ENCODE measurements at places on chromosomes 4 and X. TPM values are rescaled to one million over a fixed set of nuclear protein-coding genes. Genes with fewer than 3 reads are reported as not detected.

GRCh38 chrX:132967049-132967448 lies 8.6 kb upstream of the HS6ST2 start:
- DNase-seq, result no peak

GRCh38 chrX:129161108-129161507 lies 362.2 kb downstream of the SMARCA1 start:
- DNase-seq, result no peak

DNA sequence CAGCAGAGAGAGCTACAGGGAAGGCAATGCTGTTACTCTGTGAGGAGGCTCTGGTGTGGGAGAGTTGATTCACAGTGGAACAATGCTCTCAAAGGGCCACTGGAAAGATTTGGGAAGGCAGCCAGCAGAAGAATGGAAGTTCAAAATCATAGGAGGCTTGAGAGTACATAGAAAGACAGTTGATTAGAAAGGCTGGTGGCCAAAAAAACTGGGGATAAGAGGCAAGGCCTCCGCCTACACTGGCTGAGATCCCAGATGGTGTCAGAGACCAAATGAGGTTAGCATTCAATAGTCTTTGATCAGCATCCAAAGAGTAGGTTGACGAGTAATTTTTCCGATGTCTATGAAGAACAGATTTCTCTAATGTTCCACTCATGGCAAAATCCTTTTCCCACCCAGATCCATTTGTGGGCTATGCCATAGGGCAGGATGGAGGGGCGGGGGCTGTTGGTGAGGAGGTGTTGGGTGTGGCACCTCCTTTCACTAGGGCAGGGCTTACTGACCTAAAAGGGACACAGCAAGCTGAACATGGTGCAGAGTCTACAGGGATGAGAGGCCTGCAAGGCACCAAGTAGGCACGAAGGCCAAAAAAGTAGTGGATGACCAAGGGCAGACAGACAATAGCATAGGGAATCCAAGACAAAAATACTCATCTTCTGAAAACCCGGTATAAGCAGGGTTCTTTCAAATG lies 15.1 kb downstream of the TEC start:
- no peak for DNase-seq

- no peak for DNase-seq
Observed at GRCh38 chr4:95426455-95426854, 122.3 kb downstream of the UNC5C start.

DNA sequence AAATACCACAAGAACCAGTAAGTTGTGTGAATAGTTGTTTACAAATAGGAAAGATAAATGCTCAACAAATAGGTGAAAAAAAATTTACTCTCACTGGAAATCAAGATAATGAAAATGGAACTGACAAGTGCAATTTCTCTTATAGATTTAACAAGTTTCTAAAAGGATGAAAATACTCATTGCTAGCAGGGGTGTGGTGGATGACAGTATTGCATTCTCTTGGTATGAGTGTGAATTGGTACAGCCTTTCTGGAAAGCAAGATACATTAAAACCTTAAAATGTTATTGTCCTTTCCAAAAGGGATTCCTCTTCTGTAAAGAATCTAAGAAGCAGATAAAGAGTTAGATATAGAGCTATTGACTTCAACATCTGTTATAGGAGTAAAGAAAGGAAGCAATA lies 240.0 kb upstream of the RPS6KA3 start:
- no peak for DNase-seq

DNA sequence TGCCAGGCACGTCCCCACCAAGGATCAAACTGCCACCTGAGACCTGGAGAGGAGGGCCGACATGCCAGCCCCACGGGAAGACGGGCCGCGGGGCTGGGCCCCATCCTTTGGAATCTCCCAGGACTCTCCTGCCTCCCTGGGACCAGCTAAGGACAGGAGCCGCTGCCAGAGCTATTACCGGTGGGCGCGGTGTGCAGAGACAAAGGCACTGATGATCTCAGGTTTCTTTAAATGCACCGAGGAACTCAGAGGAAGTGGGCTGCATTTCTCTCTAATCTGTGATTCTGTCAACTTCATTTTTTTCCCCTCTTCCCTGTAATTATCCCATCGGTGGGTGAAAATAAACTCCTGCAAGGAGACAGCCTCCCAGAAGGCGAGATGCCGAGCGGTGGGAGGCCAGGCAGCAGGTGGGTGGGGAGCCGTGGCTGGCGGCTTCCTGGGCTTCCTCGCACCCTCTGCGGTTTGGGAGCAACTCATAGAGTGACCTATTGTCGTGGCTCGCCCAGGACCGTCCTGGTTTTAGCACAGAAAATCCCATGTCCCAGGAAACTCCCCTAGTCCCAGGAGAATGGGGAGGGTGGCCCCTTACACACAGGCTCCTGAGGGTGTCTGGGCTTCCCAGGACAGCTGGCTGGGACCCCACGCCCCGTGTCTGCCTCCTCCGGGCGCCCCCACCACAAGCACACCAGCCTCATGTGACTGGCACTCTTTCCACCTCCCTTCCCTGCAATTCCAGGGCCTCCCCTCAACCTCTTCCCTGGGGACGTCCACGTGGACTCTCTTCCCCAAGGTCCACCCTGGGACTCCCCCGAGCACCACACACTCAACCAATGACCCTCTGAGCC lies 62.3 kb upstream of the ADRA2C start:
- DNase-seq, result no peak

GRCh38 chrX:53481816-53482465 lies 47.8 kb upstream of the HSD17B10 start:
- no peak for DNase-seq

GRCh38 chr4:184402239-184402638 lies 72.1 kb downstream of the IRF2 start:
- no peak for DNase-seq

- DNase-seq, result no peak
Observed at GRCh38 chr4:71430609-71431008, 91.8 kb downstream of the SLC4A4 start.

- DNase-seq, result no peak
Observed at GRCh38 chrX:132497432-132497831, 8.6 kb upstream of the MBNL3 start.

DNA sequence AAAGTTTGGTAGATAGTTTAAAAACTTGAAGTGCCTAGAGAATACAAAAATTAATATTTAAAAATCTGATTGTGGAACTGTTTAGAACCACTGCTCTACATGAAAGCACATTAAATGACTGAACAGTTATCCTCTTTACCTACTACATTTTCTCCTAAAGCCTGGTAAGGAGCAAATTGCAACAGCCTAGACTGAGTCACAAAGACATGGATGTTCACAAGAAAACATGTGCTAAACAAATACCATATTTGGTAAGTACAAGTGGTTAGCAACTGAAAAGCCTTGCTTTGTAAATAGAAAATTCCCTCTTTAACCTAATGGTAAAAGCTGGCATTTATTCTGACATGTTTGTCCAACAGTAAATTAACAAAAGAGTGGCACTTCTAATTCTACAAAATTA lies 203.1 kb downstream of the FBXO8 start:
- no peak for DNase-seq

DNA sequence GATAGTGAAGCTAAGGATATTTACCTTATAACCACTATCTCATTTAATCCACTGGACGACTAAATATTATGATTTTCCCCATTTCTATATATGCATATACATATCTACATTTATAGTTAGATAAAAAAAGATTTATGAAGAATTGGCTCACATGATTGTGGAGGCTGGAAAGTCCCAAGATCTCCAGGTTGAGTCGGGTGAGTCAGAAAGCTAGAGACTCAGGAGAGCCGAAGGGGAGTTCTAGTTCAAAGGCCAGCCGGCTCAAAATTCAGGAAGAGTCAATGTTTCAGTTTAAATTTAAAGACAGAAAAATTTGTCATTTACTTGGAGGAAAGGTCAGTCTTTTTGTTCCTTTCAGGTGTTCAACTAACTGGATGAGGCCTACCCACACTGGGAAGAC lies 158.2 kb upstream of the CPEB2 start:
- DNase-seq, result no peak

DNA sequence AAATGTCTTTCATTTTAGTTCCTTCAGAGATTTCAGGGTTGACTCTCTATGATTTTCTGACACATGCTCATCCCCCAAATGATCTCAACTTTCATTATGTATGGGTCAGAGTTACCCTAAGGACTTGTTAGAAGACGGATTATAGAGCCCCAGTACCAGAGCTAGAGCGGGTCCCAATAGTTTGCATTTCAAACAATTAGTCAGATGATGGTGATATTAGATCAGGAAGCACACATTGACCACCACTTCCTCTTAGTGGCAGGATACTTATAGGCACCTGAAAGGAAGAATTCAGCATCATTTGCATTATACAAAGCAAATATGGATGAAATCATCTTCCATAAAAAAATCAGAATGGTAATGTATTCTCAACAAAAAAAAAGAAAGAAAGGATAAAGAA lies 106.1 kb downstream of the GALNTL6 start:
- DNase-seq, result no peak

- DNase-seq, result peak; percentile 20
Observed at GRCh38 chr4:5789141-5789540, 78.1 kb downstream of the EVC start.

DNA sequence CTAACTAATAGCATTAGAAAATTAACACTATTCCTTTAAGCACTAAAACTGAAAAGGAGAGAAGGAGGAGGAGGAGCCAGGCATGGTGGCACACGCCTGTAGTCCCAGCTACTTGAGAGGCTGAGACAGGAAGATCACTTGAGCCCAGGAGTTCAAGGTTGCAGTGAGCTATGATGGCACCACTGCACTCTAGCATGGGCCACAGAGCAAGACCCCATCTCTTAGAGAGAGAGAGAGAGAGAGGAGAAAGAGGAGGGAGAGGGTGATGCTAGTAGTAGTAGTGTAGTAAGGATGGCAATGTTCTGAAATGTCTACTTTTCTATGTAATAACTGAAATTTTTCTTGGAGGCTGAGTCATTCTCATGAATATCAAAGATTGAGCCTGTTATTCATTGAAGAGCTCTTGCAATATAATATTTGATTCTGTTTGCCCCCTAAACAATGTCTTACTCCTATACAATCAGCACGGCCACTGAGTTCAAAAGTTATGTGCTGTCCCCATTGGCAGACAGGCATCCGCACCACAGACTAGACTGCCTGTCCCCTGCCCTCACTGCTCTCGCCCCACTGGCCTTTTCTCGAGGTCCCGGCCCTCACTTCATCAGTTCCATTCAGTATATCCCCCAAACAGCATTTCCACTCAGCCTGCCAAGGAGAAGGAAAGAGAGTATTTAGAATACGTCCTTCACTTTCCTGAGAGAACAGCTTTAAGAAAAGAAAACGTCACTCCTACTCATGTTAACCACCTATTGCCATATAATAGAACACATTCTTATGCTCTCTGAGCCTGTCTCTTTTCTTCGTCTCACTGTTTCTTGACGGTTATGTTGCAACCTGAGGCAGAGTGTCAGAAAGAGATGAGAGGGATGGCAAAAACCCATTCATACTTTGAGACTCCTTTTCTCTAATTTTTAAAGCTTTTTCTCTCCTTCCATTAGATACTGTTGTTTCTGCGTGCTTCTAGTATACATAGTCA lies 238.1 kb downstream of the PALLD start:
- no peak for DNase-seq

DNA sequence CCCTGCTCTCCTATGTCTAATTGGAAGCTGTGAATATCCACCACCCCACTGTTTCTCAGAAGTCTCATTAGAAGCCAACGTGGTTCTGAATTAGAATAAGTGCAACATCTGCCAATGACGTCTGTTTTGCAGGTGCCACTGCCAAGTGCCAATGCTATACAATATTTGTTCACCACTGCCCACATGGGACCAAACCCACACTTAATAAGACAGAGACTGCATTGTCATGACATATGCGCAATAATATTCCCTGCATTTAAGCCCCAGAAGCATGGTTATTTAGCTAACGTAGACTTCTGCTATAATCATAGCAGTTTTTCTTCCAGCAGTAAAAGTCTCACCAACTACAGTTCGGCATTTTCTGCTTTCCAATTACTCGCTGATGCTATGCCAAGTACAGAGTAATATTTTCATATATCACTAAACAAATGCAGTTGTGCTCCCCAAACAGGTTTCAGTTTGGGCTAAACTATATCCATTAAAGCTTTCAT lies 262.5 kb upstream of the PCDH18 start:
- no peak for DNase-seq

GRCh38 chrX:24487571-24487970 lies 22.5 kb downstream of the PDK3 start:
- DNase-seq, result no peak

MGARP gene
- 0.39 TPM for total RNA-seq

SPANXA1 gene
- total RNA-seq, result not detected

NKAP gene
- total RNA-seq, result 6.1 TPM

SPP1 gene
- 636 TPM for total RNA-seq

FGB gene
- total RNA-seq, result not detected

HGFAC gene
- total RNA-seq, result not detected

PCYT1B gene
- 0.10 TPM for total RNA-seq

Data from mesenteric fat pad (tissue), 1 donor.